ENCODE measurements at places on chromosomes 5 and 9.

GRCh38 chr5:149228618-149229297 lies 42.9 kb upstream of the AFAP1L1 start:
- DNase-seq = no peak

GRCh38 chr5:57111993-57112392 lies 61.9 kb upstream of the GPBP1 start:
- peak; percentile 40 for DNase-seq

DNA sequence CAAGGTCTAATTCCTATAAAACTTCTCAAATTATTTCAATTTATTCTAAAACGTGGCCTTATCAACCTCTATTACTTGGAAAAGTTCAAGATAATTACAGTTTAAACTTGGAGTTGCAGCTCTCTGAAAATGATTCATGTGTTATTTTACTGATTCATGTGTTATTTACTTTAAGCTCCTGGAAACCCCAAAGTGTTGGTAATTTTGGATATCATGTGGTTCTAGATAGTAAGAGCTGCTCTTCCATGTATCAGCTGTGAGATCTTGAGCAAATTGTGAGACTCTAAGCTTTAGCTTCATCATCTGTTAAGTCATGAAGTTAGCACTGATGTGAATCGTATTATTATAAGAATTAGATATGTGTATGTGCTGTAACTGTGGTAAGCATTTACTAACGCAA lies 749.2 kb downstream of the TLE4 start:
- DNase-seq = no peak

DNA sequence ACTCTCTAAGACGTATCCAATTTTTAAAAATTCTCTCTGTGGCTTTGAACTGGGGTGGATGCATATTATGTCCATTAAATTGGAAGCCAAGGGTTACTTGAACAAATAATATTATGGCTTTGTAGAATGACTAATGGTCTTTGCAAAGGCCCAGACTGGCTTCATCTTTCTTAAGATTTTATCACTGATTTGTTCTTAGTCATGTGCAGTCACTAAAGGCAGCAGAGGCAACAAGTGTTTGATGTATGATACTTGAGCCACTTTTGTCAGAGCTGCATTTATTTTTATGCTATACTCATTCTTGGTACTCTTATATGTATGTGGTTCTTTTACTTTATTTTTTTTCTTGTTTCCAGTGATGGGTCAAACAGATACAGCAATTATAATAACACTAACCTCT lies 152.2 kb downstream of the NR2F1-AS1 start:
- no peak for DNase-seq

- DNase-seq = peak; percentile 71
These were observed 13.8 kb upstream of the NKD2 start for GRCh38 chr5:994821-995220.

- no peak for DNase-seq
These were observed 34.8 kb upstream of the TTC23L start for GRCh38 chr5:34803974-34804732.

- DNase-seq = peak; percentile 51
These were observed 301.0 kb downstream of the GADD45G start for GRCh38 chr9:89905606-89906338.

GRCh38 chr9:86555661-86556060 lies 201.5 kb upstream of the TUT7 start:
- DNase-seq = no peak

GRCh38 chr9:87547671-87548081 lies 50.0 kb downstream of the DAPK1 start:
- DNase-seq = peak; percentile 62

DNA sequence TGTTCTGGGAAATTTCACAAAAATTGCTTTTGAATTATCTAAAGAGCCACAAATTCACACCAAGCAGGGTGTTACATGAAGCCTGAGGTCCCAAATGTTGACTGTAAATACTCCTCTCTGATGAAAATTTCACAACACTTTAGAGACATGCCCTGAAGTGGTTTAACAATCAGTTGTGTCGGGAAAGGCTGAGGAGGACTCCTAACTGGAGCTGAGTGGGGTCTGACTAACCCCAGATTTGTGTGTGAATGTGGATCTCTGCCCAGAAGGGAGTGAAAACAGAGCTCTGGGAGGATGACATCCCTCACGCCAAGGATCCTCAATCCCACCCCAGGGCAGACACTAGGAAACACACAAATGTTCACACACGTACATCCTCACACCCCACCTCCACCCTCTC lies 31.1 kb upstream of the GRXCR2 start:
- no peak for DNase-seq

GRCh38 chr5:61569353-61569752 lies 237.3 kb downstream of the ZSWIM6 start:
- no peak for DNase-seq

GRCh38 chr5:82662340-82662739 lies 384.2 kb upstream of the RPS23 start:
- DNase-seq = no peak

DNA sequence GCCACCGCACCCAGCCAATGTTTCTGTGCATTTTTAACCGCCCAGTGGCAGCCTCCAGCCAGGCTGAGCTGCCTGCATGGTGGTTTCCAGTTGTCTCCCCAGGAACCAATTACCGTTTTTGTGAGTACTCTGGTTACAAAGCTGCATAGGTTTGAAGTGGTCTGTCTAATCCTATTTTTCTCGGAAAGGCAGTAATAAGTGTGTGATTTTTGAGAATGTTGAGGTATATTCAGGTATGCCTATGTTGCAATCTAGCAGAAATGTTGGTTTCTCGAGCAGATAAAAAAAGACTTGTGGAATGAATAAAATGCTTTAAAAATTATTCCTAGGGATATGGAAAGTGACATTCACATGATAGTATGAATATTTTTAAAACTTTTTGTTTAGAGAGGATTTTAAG lies 41.5 kb upstream of the ANKH start:
- no peak for DNase-seq

DNA sequence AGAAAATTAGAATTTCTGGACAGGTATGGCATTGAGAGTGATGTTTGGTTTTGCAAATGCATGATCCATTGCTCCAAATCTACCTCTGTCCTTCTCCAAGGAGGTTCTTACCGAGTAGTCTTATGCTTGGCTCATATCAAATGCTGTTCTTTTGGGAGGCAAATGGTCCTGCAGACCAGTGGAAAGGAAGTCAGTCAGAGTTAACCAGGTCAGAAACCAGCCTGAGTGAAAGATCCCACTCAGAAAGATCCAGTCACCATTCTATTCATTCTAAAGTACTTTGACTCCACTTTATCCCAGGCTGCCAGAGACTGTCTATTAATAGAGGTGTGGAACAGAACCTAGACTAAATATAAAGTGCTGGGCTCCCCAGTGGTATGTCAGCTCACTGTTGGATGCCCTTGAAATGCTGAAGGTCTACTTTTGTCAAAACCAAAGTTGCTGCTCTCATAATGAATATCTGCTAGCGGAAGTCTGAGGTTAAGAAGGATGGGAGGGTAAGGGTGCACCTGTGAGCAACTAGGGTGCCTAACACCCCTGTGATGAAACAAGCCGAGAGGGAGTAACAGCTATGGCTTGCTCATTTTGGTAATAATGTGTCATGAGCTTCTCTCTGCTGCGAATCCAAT lies 302.2 kb downstream of the ZNF608 start:
- no peak for DNase-seq

DNA sequence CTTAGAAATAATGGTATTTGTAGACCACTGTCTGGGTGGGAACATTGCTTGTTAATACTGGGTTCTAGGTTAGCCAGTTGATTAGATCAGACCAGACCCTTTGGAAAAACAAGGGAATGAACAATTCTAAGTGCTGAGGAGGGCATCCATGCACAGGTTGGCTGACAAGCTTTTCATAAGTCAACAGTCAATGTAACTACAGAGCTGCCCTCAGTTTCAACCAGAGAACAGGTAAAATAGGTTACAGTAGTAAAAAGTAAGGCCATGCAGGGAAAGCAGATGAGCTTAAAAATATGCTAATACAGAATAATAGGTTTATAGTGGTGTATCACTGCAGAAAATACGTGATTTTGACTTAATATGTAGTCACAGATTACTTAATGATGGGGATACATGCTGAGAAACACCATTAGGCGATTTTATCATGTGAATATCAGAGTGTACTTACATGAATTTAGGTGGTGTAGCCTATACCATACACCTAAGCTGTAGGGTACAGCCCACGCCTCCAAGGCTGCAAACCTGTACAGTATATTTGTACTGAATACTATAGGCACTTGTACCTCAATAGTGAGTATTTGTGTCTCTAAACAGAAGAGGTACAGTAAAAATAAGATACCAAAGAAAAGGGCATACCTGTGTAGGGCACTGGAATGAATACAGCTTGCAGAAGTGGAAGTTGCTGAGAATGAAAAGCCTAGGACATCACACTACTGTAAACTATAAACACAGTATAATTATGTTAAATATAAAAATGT lies 6.1 kb upstream of the FGF18 start:
- DNase-seq = no peak

DNA sequence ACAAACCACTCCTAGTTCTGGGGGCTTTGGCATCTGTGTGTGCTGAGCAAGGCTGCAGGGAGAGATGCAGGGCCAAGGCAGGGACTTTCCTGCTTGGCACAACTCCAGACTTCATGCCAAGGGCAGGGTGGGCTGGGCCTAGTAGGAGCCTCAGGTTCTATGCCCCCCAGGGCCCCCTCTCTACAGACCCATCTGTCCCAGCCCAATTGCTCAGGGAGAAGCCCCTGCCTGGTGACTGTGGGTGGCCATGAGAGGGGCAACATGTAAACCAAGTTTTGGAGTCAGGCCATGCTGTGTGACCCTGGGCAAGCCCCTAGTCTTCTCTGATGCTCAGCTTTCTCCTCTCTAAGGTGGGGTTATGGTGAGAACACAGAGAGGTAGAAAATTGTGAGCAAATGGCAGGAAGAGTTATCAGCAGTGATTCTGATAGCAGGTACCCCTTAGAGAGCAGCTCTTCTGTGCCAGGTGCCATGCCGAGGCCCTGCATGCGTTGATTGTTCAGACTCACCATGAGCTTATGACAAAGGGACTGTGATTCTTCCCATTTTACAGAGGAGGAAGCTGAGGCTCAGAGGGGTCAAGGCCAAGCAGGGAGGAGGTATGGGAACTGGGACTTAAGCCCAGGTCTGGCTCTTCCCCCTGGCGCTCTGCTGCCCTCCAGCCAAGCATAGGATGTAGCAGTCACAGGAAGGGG lies 5.2 kb downstream of the OLFML2A start:
- peak; percentile 71 for DNase-seq

DNA sequence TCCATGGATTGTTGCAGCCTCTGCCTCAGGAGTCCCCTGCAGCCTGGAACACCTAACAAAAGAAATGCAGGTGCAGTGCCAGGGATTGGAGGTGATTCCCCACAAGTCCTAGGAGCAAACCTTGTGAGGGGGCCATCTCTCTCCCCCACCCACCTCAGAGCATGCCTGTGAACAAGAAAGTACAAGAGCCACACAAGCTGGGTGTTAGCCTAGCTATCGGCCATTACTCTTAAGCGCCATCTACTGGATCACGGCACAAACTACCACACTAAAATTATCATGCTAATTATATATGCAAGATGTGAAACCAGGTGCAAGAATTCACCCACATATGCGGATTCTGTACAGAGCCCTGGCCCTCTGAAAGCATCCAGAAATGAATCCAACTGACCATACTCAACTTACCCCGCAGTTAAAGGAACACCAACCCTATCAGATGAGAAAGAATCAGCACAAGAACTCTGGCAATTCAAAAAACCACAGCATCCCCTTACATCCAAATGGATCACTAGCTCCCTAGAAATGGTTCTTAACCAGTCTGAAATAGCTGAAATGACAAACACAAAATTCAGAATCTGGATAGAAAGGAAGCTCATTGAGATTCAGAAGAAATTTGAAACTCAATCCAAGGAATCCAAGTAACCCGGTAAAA lies 16.5 kb upstream of the PRSS3 start:
- DNase-seq = no peak

DNA sequence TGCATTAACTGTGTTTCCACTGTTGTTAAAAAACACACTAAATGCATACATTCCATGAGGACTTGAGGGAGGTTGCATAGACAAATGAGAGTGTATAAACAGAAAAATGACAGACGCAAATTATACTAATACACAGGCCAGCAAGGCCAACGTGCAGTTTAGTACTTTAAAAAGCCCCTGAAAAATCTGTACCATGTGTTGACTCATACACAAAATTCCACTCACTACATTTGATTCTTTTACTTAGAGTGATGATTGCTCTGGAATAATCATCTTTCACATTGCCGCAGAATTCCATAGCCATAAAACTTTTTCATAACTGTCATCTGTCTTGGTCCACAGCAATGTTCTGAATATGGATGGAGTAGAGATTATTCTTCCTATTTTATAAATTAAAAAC lies 215.7 kb downstream of the FAM114A2 start:
- DNase-seq = no peak

DNA sequence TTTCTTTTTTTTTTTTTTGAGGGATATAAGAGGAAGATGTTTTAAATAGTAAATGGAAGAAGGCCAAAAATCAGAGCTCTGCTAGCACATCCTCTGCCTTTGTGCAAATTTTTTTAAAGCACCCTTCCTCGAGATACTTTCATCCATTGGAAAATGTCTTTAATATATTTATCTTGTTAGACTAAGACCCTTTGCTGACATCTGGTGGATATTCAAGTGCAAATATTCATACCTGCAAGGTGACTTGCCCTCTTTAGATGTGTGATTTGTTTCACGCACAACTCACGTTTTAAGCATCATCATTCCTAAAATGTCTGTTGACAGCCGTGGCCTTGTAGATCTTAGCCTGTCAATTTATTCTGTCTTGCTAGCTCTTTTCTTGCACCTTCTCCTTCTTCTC lies 258.5 kb downstream of the AGTPBP1 start:
- no peak for DNase-seq

DNA sequence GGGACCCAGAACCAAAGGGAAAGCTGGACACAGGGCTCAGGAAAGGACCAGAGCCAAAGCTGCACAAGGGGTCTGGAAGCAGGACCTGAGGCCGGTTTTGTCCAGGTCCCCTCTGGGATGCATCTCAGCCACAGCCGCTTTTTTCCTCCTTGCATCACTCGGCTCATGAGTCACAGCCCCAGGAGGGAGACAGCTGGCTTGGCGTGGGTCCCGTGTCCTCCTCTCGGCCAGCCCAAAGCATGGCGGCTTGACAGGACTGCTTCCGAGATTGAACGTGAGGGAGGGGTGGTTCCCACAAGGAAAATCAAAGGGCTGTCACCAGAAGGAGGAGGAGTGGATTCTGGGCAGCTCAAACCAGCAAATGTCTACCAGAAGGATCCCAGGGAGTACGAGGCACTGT lies 56.7 kb upstream of the CPLX2 start:
- no peak for DNase-seq

All from osteocyte (in vitro differentiated cells).